ENCODE measurements at places on chromosomes 5 and 9.

GRCh38 chr9:78189001-78189400 is 46.9 kb upstream of the CEP78 start:
- no peak for DNase-seq

- no peak for DNase-seq
Measured at GRCh38 chr9:98977813-98978212, 34.1 kb downstream of the COL15A1 start.

- peak; percentile 6 for DNase-seq
Measured at GRCh38 chr5:139849942-139850341, 54.3 kb downstream of the PSD2 start.

- DNase-seq, result no peak
Measured at GRCh38 chr5:151458314-151458713, 10.9 kb downstream of the SLC36A1 start.

- DNase-seq, result no peak
Measured at GRCh38 chr5:20351849-20352248, 363.8 kb upstream of the CDH18 start.

DNA sequence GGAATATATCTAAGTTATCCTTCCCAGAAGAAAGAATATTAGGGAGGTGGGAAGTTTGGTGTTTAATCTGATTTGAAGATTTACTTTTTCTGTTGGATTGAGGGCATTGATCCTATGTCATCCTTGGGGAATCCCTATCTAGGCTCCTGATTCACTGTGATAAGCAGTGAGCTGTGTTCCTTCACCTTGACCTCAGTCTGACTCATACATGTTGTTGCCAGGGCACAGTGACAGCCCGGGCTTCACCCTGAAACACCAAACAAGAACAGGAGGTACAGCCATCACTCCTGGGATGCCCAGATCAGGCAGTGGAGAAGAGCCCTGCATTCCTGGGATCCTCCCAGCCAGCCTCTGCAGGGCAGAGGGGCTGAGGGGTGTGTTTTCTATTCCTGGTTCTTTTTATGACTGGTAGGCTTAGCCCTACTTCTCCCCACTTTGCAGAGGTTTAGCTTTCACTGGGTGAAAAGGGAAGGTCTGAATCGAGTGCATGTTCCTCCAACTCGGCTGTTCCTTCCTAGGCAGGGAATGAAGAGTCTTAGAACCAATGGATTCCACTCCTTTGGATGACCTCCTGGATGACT is 3.1 kb upstream of the FAM53C start:
- DNase-seq, result no peak

GRCh38 chr5:96195123-96195522 is 233.5 kb upstream of the ELL2 start:
- peak; percentile 74 for DNase-seq

GRCh38 chr5:177094224-177095087 is 7.7 kb downstream of the FGFR4 start:
- DNase-seq, result peak; percentile 19

DNA sequence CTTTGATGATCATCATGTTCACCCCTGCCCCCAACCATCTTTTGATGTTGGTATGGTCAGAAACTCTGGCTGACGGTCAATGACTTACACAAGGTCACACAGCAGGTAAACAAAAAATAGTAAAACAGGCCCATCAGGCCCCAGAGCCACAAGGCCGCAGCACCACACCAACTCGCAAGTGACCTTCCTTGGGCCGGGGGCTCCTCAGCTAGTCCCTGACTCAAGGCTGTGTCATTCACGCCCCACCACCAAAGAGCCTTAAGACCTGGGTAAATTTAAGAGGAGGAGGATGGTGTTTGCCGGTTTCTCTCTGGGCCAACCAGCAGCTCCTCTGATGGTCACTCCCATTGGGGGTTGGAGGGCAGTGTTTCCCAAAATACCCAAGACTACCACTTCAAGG is 55.8 kb downstream of the PSMB7 start:
- no peak for DNase-seq

DNA sequence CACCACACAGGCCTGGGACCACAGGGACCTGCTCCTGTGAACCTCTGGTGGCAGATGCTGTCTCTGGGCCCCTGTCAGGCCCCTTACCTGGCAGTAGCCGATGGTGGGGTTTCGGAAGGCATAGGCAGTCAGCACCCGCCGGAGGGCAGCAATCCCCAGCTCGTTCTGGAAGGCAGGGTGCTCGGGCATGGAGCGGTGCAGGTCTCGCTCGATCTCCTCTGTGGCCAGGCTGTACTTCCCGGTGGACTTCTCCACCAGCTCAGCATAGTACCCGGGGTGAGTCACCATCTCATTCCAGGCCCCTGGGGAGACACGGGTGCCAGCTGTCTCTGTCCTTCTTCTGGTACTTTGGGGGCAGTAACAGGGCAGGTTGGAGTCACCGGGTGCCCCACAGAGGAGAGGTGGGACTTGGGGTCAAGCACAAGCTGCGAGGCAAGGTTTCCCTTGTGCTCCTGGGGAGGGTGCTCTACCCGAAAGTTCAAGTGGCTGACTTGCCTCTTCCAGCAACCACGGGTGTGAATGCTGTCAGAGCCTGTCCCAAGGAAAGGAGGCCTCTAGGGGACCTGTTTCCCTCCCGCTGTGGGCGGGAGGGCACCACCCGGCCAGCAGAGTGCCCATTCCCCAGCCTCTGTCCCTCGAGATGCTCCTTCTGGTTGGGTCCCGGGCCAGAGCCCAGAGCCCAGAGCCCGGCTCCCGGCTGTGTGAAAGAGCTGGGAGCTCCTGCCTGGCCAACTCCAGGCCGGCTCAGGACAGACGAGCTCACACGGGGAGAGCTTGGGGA is 19.8 kb upstream of the MRNIP start:
- DNase-seq, result no peak

- no peak for DNase-seq
Measured at GRCh38 chr9:12773562-12773961, 1.3 kb upstream of the LURAP1L start.

- DNase-seq, result no peak
Measured at GRCh38 chr9:75500479-75500878, 390.0 kb upstream of the PCSK5 start.

- no peak for DNase-seq
Measured at GRCh38 chr5:140023611-140024191, 19.4 kb downstream of the NRG2 start.

DNA sequence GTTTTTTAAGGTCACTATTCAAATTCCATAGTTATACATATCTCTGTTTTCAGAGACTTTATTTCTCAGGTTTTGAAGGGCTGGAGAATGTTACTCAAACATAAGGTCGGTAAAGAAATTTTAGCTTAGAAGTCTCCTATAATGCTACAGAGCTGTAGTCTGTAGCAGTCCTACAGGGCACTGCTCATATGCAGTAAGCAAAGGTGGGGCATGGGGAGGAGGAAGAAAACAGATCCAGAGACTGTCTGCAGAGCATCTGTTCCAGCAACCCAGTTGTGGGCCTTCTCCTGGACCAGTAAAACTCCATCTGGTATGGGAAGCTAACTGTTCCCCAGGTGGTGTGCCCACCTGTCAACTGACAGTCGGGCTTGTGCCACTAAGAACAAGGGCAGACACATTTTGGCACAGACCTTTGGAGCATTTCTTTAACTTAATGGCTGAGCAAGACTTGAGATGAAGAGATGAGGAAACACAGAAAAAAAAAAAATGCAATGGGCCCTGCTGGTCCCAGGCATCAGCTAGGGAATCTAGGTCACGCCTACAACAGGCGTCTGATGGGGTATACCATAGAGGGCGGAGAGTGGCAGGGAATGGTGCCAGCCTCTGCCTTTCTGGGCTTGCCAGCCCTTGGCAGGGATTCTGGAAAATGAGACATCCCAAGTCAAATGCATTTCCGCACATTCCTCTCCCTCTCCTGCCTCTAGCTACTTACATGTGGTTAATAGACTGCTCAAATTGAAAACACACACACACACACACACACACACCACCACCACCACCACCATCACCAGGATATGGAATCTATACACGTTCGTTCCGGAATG is 218.9 kb downstream of the ARL15 start:
- DNase-seq, result peak; percentile 42

- no peak for DNase-seq
Measured at GRCh38 chr5:179234563-179235135, 110.6 kb downstream of the ADAMTS2 start.

DNA sequence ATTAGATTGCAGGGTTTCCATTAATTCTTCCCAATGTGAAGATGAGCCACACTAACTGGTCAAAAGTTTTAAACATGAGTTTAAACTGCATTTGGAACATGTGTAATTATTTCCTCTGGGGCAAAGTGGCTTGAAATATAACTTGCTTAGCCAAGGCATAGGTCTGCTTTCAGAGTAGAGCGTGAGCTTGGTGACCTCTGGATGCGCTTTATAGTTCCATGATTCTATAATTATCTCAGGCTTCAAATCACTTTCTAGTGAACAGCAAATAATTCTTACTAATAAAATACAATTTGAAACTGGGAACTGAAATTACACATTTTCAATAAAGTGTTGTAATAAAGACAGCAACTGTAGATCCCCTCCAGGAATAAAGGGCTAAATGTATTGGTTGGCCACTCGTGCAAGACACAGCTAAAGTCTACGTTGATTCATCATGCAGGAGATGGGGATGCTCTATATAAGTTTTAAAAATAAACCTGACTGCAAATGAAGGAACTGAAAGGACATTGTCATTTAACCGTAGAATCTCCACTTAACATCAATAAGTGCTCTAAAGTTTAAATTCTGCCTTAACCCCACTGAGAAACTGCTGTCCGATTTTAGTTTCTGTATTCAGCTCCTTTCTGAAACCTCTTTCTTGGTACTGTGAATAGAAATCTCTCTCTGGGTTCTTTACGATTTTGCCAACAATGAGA is 460.0 kb downstream of the PSAT1 start:
- DNase-seq, result no peak

DNA sequence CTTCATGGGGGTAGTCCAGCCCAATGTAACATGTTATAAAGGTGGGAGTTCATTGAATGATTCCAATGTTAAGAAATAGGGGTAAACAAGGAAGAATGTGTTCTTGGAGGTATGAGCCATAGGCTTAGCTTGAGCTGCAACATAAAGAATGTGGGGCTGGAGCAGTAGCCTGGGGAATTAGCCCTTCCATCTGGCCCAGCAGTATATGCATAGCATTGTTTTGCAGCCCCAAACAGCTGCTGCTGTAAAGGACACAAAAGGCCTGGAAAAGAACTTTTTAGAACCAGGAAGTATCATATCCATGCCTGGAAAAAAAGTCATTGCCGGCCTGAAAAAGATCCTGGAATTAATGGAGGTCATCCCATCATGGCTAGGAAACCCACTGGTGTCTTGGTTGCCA is 55.8 kb upstream of the SMARCA2 start:
- DNase-seq, result no peak

DNA sequence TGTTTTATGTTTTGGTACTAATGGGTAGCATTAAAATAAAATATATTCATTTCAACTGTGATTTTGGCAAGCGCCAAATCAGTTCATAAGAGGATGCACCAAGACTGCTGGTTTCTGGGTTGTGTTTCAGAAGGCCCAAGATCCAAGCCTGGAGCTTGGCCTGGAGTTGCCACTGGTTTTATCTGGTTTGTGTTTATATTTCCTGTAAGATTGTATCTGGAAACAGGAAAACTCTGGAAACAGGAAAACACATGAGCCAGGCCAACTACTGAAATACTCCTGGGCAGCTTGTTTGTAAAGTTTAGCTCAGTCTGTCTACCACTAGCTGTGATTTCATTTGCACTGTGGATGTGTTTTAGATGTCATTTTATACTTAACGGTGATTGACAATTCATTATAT is 5.5 kb downstream of the FSTL4 start:
- no peak for DNase-seq

- no peak for DNase-seq
Measured at GRCh38 chr5:40484495-40484894, 195.2 kb upstream of the PTGER4 start.

GRCh38 chr9:133071484-133072150 is 9.8 kb downstream of the CEL start:
- DNase-seq, result no peak

GRCh38 chr5:6961837-6962635 is 248.8 kb downstream of the TENT4A start:
- no peak for DNase-seq

DNA sequence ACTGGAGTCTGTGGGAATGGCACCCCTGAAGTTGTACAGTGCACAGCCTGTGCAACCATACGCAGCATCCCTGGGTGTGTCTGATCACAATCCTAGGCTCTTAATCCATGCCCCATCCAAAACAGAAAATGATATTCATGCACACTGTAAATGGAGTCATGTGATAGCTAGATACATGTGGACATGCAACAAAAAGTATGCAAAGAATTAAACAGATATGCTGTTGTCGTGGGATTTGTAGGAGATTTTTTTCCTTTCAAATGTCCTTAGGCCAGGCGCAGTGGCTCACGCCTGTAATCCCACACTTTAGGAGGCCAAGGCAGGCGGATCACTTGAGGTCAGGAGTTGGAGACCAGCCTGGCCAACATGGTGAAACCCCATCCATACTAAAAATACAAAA is 36.1 kb downstream of the PRRX2 start:
- peak; percentile 28 for DNase-seq

DNA sequence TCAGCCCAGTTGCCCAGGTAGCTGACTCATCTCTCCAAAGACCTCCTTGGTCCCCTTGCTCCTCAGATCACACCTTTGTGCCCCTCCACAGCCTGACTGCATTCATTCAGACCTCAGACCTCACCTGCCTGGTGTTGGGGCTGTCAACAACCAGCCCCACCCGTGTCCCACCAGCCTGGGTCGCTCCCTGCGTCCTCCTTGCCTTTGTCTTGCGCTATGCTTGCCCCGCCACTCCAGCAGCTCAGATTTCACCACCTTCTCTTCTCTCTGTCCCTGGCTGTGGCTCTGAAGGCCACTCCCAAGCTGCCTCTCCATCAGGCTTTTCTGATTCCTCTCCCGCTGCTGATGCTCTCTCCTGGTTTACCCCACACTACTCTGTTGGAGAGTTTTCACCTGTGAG is 103.5 kb downstream of the MVB12B start:
- no peak for DNase-seq

- no peak for DNase-seq
Measured at GRCh38 chr5:175032013-175032412, 307.6 kb downstream of the MSX2 start.

GRCh38 chr5:74539986-74540385 is 100.5 kb downstream of the ENC1 start:
- no peak for DNase-seq

GRCh38 chr5:177377851-177378776 is 6.1 kb upstream of the SLC34A1 start:
- no peak for DNase-seq

GRCh38 chr9:115369322-115369957 is 251.5 kb upstream of the TNC start:
- peak; percentile 78 for DNase-seq

DNA sequence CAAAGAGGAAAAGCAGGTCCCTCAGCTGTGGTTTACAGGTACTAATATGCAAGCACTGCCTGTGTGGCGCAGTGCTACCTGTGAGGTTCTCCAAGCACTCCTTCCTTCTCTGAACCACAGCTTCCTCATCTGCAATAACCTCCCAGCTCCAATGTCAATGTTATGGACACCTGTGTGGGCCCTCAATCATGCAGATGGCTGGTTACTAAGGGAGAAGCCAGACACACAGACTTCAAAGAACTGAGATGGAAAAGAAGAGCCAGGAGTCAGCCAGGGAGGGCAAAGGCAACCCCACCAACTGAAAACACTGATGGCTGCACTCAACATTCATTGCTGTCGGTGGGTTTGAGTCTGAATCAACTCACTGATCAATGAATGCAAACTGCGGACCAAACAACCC is 77.7 kb downstream of the NR6A1 start:
- no peak for DNase-seq

- peak; percentile 26 for DNase-seq
Measured at GRCh38 chr9:116806075-116806474, 119.0 kb downstream of the TRIM32 start.

- peak; percentile 50 for DNase-seq
Measured at GRCh38 chr9:110214090-110214489, 6.1 kb upstream of the C9orf152 start.

- DNase-seq, result no peak
Measured at GRCh38 chr5:31194468-31194813, 955 bp downstream of the CDH6 start.

Measured in fibroblast of skin of right biceps (primary cell).